NK-92 treated with Interleukin-12 subunit alpha and Interleukin-12 subunit beta, amount 100 ng/mL, for 24 hours (cell line): ENCODE measurements at places on chromosomes 2 and 18.

DNA sequence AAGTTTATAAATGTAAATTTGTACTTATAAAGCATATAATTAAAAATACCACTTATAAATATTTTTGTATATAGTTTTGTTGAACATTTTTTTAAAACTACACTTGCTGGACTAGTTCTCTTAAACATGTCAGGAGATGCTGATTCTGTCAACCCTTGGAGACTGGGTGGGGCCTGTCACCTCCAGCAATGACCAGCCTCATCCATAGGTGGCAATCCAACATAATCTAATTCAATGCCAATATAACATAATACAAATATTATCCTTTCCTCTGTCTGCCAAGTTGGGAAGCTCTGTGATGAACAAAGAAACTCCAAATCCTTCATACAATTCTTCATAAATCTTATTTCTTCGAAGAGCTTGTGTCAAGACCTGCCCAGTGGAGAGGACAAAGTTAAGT is 140.4 kb downstream of the RBMS1 start:
- no peak for DNase-seq

GRCh38 chr2:196131384-196131937 is 39.9 kb downstream of the STK17B start:
- peak; percentile 54 for DNase-seq

GRCh38 chr2:131125195-131125757 is 20.1 kb downstream of the PLEKHB2 start:
- DNase-seq, result no peak

- no peak for DNase-seq
Measured at GRCh38 chr2:232854082-232854481, 16.0 kb upstream of the SNORC start.

DNA sequence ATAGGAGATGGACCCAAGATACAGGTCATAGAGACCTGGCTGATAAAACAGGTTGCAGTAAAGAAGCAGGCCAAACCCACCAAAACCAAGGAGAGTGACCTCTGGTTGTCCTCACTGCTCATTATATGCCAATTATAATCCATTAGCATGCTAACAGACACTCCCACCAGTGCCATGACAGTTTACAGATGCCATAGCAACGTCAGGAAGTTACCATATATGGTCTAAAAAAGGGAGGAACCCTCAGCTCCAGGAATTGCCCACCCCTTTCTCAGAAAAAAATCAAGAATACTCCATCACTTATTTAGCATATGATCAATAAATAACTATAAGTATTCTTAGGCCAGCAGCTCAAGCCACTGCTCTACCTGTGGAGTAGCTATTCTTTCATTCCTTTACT is 574.7 kb upstream of the ID2 start:
- no peak for DNase-seq

GRCh38 chr2:152126664-152127063 is 27.8 kb upstream of the CACNB4 start:
- DNase-seq, result no peak

DNA sequence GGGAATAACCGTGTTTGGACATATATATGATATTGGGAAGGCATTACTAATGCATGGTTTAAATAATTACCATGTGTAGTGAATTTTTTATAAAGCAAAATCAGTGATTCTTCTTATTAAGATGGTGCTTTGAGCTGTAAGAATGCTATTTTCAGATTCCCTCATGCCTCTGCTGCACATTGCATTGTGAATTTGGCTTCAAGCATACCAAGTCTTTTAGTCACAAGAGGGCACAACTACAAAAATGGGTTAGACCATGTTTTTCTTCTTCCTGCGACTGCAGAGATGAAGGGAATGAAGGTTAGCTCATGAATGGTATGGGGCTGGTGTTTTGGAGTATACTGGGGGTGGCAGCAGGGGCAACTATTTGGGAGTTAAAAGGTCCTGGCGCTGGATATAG is 320.1 kb downstream of the SLC4A3 start:
- no peak for DNase-seq

- DNase-seq, result no peak
Measured at GRCh38 chr2:132780651-132781050, 110.6 kb upstream of the LYPD1 start.

GRCh38 chr2:86039963-86040655 is 65.6 kb downstream of the POLR1A start:
- no peak for DNase-seq

- no peak for DNase-seq
Measured at GRCh38 chr2:195628666-195629065, 28.4 kb upstream of the SLC39A10 start.

GRCh38 chr18:67222887-67223286 is 293.6 kb downstream of the DSEL start:
- no peak for DNase-seq

- no peak for DNase-seq
Measured at GRCh38 chr2:98654699-98655495, 46.5 kb downstream of the UNC50 start.

- no peak for DNase-seq
Measured at GRCh38 chr2:241989074-241989473, 119.5 kb downstream of the RTP5 start.

- DNase-seq, result no peak
Measured at GRCh38 chr2:8290771-8291352, 391.0 kb upstream of the ID2 start.

- no peak for DNase-seq
Measured at GRCh38 chr2:120570546-120570945, 165.1 kb upstream of the GLI2 start.

GRCh38 chr18:35923939-35924684 is 48.4 kb upstream of the RMP24 start:
- DNase-seq, result no peak

DNA sequence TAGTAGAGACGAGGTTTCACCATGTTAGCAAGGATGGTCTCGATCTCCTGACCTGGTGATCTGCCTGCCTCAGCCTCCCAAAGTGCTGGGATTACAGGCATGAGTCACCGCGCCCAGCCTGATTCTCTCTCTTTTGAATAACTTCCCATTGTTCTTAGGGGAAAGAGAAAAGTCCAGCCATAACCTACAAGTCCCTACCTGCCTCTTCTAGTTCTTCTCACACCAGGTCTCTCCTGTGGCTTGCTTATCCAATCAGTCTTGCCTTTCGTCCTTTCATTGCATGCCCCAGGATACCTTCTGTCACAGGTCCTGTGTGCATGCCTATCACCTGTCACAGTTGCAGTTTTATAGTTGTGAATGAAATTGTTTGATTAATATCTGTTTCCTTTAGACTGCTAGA is 148.1 kb downstream of the SLC4A3 start:
- DNase-seq, result no peak

- DNase-seq, result no peak
Measured at GRCh38 chr2:173419506-173419905, 64.8 kb downstream of the CDCA7 start.

DNA sequence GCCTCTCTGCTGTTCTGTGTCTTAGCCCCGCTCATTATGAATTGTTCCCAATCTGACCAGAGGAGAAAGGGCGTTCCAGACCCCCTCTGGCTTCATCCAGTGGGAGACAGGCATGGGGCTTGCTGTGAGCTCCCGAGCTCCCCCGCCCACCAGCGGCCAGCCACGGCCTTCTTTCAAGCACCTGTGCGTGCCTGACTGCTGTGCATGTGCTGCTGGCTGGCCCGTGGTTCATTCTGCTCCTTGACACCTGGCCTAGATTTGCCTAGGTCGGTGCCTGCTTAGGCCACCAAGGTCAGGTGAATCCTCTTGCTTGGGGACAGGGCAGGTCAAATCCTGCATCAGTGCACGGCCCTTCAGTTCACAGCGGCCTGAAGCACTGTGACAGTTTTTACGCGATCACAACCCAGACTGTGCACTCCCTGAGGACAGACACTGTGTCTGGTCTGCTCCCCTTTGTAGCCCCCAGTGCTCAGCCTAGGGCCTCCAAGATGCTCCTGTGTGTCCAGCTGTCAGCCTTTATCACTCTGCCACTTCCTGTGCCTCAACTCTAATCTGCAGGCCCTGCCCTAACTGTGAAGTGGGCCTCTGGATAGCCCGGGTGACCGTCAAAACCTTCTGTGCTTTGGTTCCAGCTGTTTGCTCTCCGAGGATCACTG is 3.6 kb upstream of the LPIN1 start:
- DNase-seq, result no peak

DNA sequence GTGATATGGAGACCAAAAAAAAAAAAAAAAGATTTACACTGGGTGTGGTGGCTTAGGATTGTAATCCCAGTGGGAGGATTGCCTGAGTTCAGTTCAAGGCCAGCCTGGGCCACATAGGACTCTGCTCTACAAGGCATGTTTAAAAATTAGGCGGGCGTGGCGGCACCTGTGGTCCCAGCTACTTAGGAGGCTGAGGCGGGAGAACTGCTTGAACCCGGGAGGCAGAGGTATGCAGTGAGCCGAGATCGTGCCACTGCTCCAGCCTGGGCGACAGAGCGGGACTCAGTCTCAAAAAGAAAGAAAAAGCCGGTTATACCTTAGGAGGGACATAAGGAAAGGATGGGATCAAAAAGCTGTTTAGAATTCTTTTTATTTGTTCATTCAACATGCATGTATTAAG is 707 bp upstream of the SPDYA start:
- DNase-seq, result no peak

DNA sequence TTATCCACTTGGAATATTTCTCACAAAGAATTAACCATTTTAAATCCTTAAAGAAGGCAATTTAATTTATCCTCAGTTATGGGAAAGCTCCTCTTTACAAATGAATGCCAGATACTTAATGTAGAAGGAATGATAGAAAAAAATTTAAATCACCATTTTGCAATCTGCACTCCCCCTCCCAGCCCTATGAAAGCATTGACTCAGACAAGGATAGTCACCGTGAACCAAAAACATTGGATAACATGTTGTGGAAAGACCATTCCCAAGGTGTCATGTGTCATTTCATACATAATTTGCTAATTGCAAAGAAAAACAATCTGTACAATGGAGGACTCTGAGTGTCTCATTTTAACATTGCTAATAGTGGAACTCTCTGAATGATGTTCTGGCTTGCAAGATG is 421.0 kb downstream of the TXNL1 start:
- DNase-seq, result no peak

DNA sequence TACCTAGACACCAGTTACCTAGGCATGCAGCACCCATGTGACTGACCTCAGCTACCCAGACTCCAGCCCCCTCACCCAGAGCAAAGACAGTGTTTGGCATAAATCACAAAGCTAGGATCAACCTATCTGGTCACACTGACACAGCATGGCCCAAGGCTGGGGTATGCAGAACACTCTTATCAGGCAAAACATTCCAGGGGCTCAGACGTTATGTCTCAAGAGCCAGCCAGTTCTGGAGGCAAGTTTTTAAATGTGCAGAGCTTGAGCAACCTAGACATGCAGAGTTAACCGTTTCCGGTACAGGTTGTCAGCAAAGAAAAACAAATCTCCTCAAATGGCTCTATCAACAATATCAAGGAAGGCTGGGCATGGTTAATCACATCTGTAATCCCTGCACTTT is 92.8 kb downstream of the AP1S3 start:
- no peak for DNase-seq

- no peak for DNase-seq
Measured at GRCh38 chr2:10425699-10426098, 22.4 kb downstream of the ODC1 start.

DNA sequence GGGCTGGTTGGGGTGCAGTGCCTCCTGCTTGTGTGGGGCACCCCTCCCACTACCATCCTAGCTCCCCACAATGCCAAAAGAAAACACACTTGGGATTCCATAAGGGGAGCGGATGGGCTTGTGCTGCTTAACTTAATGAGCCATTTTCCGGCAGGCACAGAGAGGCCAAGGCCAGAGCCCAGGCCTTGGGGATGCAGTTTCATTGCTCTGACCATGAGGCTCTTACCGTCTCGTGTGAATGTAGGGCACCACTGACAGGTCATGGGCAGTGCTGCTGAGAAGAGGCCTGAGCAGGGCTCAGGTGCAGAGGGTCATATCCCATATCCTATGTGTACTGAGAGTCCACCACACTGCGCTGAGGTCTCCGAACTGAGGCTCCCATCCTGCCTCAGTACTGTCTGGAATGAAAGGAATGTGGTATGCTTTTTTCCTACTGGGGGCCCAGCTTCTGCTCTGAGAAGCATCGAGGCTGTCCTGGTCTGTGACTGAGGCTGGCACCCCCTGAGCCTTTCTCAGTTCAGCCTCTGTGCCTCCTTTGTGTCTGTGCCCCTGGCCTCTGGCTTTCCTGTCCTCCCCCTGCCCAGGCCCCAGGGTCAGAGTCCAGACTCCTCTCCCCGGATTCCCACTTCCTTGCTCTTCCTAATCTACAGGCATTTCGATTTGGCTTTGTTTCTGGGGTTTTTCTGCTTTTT is 45.2 kb upstream of the MAPRE3 start:
- no peak for DNase-seq

DNA sequence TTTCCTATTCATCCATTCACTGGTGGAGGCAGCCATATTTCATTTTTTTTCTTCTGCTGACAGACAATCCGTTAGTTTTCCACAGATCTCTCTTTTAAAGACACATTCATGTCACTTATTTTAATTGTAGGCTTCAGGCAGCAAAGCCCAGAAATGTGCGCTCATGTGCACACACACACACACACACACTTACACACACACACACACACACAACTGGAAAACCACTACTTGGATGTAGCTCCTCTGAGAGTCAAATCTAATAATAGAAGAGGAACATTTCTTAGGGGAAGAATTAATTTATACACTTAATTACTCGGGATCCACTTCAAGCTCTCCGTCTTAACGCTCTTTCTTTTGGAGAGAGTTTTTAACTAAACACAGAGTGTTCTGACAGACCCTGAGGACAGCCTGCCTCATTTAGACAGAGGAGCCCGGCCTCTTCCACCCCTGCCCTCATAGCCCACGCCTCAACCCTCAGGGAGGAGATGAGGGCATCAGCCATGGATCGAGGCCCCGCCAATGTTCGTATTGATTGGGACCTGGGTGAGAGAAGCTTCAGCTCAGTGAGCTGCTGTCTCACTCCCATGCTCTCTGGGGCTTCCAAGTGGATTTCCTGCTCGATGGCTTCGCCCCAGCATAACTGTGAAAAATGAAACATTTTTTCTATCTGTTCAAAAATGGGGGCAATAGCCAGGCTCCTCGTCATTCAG is 261.4 kb upstream of the SKOR2 start:
- DNase-seq, result no peak

- no peak for DNase-seq
Measured at GRCh38 chr18:42864876-42865275, 250.6 kb downstream of the RIT2 start.

GRCh38 chr2:215722125-215722524 is 286.3 kb upstream of the FN1 start:
- no peak for DNase-seq

GRCh38 chr2:99470957-99471356 is 18.9 kb downstream of the REV1 start:
- DNase-seq, result no peak

GRCh38 chr2:176979981-176980710 is 232.4 kb upstream of the HNRNPA3 start:
- no peak for DNase-seq

DNA sequence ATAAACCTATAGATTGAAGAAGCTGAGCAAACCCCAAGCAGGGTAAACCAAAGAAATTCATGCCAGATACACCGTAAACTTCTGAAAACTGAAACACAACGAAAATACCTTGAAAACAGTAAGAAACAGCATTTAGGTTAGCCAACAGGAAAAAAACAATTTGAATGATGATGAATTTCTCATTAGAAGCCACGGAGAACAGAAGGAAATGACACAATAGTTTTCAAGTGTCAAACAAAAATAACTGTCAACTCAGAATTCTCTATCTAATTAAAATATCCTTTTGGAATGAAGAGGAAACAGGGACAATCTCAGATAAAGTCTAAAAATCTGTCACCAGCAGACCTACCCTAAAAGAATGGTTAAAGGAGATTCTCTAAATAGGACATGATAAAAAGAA is 37.3 kb upstream of the MALL start:
- no peak for DNase-seq

- DNase-seq, result no peak
Measured at GRCh38 chr18:59114160-59114559, 25.5 kb upstream of the SEC11C start.
